Fibroblast of skin of left biceps (primary cell): ENCODE measurements at places on chromosomes 5 and 9.

- DNase-seq, result no peak
Measured at GRCh38 chr5:16663840-16664239, 47.0 kb upstream of the RETREG1 start.

DNA sequence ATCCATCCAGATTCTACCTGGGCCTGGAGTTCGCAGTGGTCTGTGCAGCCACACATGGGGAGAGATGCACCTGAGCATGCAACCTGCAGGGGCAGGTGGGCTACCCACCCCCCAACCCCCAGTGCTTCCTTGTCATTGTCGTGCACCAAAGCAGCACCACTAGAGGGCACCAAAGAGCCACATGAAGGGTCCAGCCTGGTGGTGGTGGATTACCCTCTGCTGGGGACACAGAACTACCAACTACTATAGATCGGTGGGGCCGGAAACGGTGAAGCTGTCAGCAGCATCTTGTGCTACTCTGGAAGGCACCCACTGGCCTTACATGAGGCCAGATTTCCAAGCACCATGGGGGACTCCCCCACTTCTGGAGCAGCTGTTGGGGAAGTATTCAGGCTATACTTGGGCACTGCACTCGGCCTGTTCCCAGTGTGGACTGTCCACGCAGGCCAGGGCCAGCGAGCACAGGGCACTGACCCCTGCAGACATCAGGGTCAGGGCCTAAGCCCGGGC is 60.2 kb upstream of the TBC1D2 start:
- DNase-seq, result peak; percentile 49

- no peak for DNase-seq
Measured at GRCh38 chr9:21841133-21841532, 38.7 kb downstream of the MTAP start.

DNA sequence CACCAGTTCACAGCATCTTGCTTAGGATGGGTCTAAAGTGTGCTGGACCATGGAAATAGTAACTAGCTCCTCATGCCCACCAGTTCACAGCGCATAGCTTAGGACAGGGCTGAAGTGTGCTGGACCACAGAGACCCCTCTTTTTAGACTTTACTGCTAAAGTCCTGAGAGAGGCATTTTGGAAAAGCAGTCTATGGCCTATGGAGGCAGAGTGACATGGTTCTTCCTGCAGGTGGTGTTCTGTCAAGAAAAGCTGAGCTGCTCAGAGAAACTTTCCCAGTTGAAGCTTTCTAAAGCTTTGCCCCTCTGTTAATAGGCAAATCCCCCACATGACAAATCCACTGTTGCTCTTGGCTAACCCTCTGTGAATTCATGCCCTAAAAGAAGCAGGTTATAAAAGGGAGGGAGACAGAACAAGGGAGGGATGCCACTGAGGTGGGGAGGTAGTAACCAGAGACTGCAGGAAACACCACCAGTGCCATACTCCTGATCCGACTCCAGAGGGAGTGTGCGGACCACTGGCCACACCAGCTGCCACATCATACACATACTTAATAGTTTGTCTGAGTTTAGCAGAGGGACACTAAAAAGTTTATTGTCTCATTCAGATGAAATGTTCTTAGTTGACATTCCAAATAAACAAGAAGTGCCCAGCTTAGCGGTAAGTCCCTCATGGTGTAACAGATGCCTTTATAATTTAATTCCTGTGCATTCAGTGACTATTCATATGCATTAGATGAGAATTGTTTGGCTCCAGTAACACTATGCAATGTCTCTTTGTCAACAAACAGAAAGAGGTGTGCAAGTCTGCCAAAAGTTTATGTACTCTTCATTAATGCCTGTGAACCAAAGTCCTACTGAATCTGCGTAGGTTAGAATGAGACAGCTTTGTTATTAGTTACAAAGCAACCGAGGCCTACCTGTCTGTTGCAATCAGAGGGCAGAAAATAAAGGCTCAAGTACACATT is 236.2 kb upstream of the NFIL3 start:
- DNase-seq, result no peak

GRCh38 chr5:6041977-6042550 is 336.3 kb downstream of the MED10 start:
- no peak for DNase-seq

GRCh38 chr5:55226934-55227663 is at the start of gene MCIDAS:
MCIDAS (minus strand) TSS chr5:55227315; CDS start chr5:55227138, 177 bp downstream.
- no peak for DNase-seq

- no peak for DNase-seq
Measured at GRCh38 chr9:96721731-96722429, 56.0 kb downstream of the ZNF510 start.

GRCh38 chr5:40436535-40437237 is 243.0 kb upstream of the PTGER4 start:
- DNase-seq, result no peak

- DNase-seq, result no peak
Measured at GRCh38 chr5:79151942-79152671, 40.5 kb downstream of the BHMT start.

GRCh38 chr5:121384359-121384758 is 467.3 kb upstream of the FTMT start:
- no peak for DNase-seq

DNA sequence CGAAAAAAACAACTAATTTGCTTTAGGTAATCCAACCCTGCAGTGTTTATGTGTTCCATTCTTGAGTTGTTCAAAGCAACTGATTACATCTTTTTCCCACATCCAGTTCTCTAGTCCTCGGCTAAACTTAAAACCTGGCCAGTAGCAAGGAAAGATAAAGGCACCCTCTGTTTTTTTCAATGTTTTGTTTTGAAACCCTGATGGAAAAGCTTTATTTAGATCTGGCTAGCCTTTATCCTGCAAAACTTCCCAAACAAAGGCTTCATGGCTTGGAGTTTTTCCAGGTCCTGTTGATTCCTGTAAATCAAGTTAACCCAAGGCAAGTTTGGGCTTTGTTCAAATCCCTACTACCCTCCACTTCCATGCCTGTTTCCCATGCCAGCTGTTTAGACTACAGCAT is 105.1 kb downstream of the CEMIP2 start:
- DNase-seq, result no peak

DNA sequence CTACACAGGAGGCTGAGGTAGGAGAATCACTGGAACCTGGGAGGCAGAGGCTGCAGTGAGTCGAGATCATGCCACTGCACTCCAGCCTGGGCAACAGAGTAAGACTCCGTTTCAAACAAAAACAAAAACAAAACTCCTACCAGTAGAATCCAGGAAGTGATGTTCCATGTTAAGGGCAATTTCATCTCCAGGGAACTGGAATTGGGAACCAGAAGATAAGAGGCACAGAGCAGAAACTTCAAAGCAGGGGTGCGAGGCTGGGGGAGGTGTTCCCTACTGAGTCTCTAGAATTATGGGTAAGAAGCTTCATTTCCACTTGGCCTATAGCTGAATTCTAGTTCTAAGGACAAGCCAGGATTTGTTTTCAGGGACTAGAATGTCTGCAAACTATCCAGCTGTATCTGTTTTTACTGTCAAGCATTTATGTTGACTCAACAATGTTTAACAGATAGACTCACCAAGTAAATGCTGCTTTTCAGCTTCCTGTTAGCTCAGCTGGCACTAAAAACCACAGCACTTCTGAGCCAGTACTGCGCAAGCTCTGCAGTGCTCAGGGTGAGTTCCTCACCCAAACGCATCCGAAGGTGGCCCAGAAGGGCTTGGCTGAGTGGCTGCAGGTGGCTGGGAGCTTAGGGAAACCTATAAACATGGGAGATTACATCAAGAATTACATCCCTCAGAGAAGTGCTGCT is 320.1 kb downstream of the MTRR start:
- no peak for DNase-seq

DNA sequence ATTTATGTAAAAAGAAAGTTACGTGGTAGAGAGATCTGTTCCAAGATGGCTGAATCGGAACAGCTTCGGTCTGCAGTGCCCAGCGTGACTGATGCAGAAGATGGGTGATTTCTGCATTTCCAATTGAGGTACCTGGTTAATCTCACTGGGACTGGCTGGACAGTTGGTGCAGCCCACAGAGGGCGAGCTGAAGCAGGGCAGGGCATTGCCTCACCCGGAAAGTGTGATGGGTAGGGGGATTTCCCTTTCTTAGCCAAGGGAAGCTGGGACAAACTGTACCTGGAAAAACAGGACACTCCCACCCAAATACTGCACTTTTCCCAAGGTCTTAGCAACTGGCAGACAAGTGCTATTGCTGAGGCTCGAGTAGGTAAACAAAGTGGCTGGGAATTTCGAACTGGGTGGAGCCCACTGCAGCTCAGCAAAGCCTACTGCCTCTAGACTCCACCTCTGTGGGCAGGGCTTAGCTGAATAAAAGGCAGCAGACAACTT is 13.1 kb upstream of the HSD17B4 start:
- DNase-seq, result no peak

DNA sequence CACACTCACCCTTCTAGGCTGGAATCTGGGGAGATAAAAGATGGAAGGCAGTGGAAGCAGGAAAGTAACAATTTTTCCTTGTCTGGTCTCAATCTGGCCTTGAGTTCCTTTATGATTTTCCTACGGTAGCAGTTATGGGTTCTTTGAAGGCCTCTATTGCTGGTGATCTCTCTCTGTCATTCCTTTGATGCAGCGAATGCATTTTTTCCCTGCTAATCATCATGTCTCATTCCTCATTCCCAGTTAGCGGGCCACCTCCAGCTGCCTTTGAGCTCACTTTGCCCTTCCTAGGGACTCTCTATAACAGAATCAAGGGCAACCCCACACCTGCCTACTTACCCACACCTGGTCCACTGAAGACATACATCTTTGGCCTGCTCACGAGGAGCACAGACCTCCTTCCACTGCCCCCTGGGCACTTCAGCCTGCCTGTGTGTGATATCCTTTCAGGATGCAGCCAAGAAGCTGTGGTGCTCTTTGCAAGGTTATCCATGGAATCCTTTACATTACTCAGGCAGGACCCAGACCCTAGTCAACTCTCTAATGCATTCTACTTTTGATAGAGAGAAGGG is 191.7 kb downstream of the DRD1 start:
- no peak for DNase-seq

- DNase-seq, result no peak
Measured at GRCh38 chr5:115456539-115457040, 88.0 kb downstream of the FEM1C start.

DNA sequence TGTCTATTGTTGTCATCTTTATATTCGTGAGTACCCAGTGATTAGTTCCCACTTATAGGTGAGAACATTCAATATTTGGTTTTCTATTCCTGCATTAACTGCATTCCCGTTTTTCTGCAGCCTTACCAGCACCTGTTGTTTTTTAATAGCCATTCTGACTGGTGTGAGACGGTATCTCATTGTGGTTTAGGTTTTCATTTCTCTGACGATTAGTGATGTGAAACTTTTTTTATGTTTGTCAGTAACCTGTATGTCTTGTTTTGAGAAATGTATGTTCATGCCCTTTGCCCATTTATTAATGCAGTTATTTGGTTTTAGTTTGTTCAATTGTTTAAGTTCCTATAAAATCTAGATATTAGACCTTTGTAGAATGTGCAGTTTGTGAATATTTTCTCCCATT is 546.0 kb upstream of the RORB start:
- no peak for DNase-seq

GRCh38 chr9:76271755-76272154 is 122.5 kb downstream of the RFK start:
- DNase-seq, result no peak

DNA sequence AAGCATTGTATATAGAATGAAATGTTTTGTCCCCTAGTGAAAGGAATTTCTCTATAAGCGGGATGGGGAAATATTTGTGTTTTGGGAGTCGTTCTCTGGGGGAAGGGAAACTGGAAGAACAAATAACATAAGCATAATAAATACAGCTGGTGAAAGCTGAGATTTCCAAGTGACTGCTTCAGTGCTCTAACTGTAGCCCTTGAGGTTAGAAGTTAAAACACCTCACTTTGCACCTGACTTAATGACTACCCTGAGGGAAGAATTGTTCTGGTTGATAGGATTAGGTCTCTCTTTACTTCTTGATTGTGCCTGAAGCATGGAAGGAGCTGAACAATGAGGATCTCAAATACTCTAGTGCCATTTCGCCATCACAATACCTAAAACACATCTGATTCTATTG is 307.4 kb downstream of the MAN2A1 start:
- DNase-seq, result no peak

DNA sequence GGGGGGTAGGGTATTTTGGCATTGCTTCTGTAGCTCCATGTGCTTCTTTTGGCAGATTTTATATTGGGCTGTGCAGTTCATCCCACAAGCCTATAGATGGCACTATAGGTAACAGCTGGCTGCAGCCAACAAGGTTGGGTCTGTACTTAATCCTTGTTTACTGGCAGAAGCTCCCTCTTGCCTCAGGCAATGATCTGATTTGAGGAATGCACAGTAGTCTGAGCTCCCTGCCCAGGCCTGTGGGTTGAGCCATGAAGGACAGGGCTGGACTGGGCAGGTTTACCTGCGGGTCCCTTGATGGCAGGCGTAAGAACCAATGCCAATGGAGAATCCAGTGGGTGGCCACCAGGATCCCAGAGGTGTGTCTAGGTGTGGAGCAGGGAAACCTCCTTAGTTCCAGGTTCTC is 11.7 kb upstream of the OR1J2 start:
- peak; percentile 3 for DNase-seq

DNA sequence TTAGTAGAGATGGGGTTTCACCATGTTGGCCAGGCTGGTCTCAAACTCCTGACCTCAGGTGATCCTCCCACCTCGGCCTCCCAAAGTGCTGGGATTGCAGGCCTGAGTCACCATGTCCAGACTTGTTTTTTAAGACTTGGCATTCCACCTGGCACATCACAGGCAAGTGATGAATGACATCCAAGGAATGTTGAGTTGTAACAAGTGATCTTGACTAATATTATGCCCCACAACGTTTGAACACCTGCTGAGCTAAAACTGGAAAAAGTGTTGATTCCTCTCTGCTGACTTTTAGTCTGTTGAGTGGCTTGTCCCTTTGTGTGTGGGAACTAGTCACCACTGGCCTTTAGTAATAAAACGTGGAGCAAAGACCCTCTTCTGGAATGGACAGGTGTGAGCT is 54.6 kb downstream of the SUB1 start:
- DNase-seq, result no peak

- no peak for DNase-seq
Measured at GRCh38 chr9:131685753-131686706, 53.8 kb downstream of the RAPGEF1 start.

GRCh38 chr5:104189031-104189430 is 626.4 kb upstream of the NUDT12 start:
- DNase-seq, result peak; percentile 5

- no peak for DNase-seq
Measured at GRCh38 chr9:73077625-73078030, 74.0 kb upstream of the ANXA1 start.
